ENCODE measurements at places on chromosomes 7 and 10. TPM values are rescaled to one million over a fixed set of nuclear protein-coding genes. Genes with fewer than 3 reads are reported as not detected.

KAZALD1 gene
- not detected for total RNA-seq

- DNase-seq: peak; percentile 59
Measured at GRCh38 chr7:30682212-30683083, at the start of gene CRHR2. TSS of gene CRHR2 (minus strand) at chr7:30682456. CDS start at chr7:30682280, 176 bp downstream.

GRCh38 chr7:12861070-12861469, 173.6 kb downstream of the ARL4A start:
- DNase-seq: no peak

ADAM12 gene
- 0.39 TPM for total RNA-seq

DNA sequence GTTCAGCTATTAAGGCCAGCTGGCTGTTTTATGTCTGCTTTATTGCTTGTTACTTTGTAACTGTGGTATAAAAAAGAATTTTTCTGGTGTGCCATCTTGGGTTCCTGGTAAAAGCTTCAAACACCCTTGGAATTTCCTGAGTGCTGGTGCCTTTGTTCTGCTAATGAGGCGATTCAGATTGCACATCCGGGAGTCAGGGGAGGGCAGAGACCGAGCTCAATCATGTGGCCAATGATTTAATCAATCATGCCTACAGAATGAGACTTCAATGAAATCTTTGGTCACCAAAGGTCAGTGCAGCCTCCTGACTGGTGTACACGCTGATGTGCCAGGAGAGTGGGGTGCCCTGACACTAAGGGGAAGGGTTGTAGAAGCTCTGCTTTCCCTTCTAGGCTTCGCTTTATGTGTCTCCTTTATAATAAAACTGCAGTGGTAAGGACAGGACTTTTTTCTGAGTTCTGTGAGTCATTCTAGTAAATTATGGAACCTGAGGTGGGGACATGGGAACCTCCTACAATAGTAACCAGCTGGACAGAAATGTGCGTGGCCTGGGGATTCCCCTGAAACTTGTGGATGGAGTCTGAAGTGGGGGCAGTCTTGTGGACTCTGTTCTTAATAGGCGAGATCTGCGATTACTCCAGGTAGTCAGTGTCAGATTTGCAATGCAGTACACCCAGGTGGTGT, 69.4 kb upstream of the OGDHL start:
- no peak for DNase-seq

Measured in activated naive CD8-positive, alpha-beta T cell treated with anti-CD3 and anti-CD28 coated beads, Interleukin-2, amount 10 ng/mL, durations not matched to agents 7 days and 5 days (primary cell).